ENCODE measurements at places on chromosomes 5 and 9.

DNA sequence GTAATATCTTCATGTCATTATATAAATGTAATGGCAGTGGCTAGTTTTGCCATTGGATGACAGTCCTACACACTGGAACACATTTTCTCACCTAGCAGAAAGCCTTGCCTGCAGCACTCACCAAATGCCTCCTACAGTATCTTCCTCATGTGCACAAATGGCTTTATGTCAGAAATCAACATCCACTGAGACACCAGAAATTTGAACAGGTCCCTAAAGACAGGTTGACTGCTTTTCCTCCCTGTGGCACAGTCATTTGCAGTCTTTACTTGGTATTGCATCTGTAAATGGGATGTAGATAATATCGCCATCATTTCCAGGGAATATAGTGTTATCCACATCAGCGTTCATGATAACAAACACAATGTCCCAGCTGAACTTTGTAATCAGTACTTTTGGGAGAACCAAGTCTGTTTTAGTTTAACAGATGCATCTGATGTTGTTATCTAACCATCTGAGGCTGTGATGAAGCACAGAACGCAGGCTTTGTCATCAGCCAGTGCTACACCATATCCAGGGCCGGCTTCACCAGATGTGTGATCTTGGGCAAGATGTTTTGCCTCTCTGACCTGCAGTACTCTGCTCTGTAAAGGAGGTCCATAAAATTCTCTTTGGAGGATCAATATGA is 83.9 kb upstream of the TAS2R1 start:
- no peak for DNase-seq

- DNase-seq = no peak
Observed at GRCh38 chr5:14110680-14111079, 32.5 kb upstream of the TRIO start.

DNA sequence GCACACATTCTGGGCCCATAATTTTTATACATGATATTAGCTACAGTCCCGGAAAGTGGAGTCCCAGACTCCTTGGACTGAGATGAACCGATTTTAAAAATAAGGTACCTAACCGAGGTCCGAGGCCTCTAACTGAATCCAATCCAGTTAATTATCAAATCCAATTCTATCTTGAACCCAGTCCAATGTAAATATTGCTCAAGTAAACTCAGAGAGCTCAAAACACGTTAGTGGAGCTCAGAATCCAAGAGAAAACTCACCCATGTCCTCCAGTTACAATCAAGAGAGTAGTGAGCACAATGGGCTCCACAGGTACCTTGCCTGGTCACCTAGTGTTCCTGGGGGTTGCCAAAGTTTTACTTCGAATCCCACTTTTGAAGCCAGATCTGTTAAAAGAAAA is 37.9 kb upstream of the DIRAS2 start:
- no peak for DNase-seq

DNA sequence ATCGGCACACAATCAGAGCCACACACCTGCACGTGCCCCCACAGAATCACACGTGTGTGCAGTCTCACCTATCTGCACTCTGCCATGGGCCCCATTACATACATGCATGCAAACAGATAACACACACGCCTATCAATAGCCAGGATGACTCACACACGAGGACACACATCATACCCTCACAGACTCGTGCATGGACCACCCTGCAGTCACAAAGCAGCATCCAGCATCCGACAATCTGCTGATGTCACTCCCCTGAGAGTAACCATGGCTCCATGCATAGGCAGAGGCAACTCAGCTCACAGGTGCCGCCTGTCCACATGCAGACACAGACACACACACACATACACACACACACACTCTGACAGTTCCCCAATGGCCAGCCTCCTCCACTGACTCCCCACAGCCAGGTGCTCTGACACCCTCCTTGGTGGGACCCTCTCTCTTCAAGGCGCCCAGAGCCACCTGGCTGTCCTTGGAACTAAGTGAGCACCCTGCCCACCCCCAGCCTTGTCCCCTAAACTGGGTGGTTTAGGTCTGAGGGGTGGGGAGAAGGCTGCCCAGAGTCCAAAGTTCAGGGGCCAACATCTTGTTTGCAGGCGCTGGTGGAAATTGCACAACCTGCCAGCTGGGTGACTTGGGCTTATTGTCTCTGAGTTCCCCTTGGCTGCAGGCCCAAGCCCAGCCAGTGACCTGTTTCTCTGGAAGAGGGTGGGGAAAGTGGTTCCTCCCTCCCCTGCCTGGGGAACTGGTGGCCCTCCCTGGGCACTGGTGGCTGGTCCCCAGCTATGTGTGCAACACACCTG is 34.6 kb upstream of the NEK6 start:
- no peak for DNase-seq

DNA sequence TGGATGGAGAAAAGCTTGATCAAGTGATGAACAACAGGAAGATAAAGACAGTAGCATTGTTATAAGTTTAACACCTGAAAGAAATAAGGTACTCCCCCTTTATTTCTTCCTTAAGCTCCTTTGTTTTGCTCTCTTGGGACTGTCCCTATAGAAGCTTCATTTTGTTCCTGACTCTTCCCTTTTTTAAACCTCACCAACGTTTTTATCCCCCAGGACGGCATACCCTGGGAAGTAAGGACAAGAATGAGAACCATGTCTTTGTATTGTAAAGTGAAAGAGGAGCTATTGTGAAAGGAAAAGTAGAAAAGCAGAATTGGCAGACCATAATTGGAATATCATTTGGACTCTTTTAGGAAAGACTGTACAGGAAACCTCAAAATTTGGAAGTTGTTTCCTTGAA is 1368.6 kb upstream of the C9orf72 start:
- no peak for DNase-seq

DNA sequence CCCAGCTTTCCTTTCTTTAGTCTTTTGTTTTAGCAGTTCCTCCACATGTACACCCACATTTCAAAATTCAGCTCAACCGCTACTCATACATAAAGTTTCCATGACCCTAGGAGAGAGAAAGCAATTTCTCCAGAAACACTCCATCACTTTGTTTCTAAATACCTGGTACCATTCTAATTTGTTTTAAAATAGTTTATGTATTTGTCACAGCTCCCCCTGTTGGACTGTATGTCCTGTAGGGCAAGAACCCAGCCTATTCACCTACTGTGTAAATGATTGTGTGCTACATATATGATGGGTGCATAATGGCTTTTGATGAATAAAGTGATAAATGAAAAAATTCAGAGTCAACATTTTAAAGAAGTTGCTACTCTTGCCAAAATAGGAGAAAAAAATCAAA is 139.1 kb downstream of the COX7C start:
- no peak for DNase-seq

GRCh38 chr9:129573977-129574376 is 46.9 kb downstream of the C9orf50 start:
- no peak for DNase-seq

- DNase-seq = no peak
Observed at GRCh38 chr9:27337833-27338526, 41.0 kb upstream of the EQTN start.

DNA sequence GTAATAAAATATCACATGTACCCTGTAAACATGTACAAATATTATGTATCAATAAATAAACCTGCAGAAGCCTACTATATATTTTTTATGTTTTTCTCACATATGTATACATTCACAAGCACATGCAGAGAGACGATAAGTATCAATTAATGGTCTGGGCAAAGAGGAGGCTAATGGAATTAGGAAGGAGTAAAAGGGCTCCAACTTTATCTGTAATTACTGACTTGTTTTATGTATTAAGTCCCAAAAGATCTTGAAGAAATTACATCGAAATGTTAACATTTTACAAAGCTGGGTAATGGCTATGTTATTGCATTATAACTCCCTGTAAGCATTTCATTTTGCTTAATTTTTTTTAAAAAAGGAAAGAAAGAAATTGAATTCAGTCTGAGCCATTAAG is 78.0 kb downstream of the LPAR1 start:
- DNase-seq = no peak

DNA sequence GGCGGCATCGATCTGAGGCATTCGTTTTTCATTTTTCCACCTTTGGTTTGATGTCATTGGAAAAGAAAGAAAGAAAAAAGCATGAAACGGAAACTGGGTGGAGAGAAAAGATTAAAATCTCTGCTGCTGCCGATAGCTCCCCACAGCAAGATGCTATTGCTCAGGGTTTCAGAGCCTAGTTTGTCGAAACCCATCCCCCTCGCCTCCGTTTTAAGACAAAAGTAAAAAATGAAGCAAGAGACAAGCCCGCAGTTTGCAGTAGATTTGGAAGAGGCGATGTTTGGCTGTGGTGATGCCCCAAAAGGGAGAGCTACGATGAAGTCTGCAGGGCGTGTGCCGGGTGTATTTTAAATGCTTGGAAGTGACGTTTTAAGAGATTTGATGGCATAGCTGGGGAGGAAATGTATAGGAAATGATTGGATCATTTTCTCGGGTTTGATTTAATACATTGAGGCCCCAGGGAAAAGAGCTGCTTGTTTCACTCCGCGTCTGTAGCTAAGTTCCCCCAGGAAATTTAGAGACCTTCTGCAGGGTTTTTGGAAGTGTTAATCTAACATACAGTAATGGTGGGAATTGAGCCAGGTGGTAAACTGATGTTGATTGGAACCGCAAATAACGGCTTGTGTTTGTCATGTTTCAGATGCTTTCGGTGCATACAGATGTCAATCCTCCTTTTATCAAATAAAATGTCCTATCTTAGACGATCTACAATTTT is 909 bp downstream of the NDFIP1 start:
- no peak for DNase-seq

DNA sequence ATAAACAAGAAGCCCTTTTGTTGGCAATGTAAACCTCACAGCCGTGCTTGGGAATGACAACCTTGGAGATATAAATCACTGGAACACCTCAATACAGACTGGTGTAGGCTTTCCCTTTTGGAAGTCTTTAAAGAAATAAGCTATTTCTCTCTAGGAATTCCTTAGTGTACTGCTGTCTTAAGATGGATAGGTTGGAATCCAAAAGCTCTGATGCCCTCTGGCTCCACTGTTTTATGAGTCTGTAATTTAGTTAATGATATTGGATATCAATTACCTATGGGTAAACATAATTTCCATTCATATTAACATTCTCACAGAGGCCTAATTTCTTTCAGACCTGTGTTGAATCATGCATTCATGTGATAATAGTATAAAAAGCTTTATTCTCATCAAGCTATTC is 435.9 kb upstream of the MPDZ start:
- no peak for DNase-seq

DNA sequence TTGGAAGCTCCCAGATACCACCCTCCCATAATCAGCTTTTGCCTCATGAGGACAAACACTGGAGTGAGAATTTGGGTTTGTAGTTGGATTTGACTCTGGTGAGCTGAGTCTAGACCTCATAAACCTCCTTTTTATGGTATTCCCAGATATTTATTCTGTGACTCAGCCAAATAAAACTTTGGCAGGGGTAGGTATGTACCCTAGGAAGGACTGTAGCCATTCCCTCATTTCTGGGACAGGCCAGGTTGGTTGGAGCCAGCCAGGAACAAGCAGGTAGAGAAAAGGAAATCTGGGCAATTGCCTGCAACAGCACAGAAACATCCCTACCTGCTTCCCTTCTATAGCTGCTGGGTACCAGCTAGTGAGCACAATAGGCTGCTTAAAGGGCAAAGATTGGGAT is 19.4 kb downstream of the ENHO start:
- no peak for DNase-seq

DNA sequence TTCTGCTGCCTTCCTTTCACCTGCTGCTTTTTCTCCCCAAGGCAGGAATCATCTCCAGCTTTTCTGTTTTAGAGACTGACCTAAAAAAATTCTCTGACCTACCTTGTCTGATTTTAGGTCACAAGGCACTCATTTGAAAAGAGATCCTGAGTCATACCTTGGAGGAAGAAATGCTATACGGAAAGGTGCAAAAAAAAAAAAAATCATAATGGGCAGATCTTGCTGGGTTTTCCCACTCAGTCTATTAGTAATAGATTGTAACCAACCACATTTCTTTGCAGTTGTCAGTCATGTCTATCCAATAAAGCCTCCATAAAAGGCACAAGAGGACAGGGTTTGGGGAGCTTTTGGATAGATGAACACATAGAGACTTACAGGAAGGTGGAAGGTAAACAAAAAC is 70.0 kb downstream of the MTREX start:
- no peak for DNase-seq

GRCh38 chr9:129580211-129580915 is 40.5 kb downstream of the C9orf50 start:
- no peak for DNase-seq

- no peak for DNase-seq
Observed at GRCh38 chr5:5381310-5381913, 41.1 kb upstream of the ICE1 start.

GRCh38 chr5:154494036-154494435 is 16.0 kb upstream of the HAND1 start:
- no peak for DNase-seq

GRCh38 chr5:107444300-107444699 is 226.4 kb downstream of the EFNA5 start:
- no peak for DNase-seq

- DNase-seq = no peak
Observed at GRCh38 chr9:116674210-116674980, 12.7 kb upstream of the TRIM32 start.

DNA sequence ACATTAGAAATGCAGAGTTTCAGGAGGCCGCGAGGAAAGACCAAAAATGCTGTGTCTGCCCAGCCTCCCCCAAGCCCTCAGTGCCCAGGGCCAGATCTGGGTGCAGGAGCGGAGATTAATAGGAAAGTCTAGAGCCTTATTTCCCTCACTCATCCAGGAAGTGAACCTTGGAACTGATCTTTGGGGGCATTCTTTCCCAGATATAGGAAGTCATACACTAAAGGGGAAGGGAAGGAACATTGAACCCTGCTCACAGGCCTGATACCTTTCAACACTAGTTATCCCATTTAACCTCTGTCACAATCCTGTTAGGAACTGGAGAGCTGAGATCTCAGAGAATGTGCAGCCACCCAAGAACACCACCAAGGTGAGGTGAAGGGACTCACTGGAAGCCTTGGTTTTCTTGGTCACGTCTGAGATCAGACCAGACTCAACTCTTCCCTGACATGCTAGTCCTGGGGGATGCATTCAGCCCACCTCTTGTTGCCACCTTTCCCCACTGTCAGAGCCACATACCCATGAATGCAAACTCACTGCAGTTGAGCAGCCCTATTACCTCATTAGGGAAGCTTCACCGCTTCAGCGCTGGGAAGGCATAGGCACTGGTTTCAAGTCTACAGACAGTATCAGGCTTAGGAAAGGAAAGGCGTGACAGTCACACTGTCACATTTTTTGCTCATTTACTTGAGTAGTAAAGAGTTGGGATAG is 95.0 kb downstream of the KIAA1958 start:
- DNase-seq = no peak

GRCh38 chr9:111161015-111161415 is 122.7 kb upstream of the LPAR1 start:
- DNase-seq = no peak

GRCh38 chr5:157745041-157745456 is 1.5 kb downstream of the LSM11 start:
- DNase-seq = no peak

Measured in activated T-helper 1 cell treated with Interleukin-2 at 50 U/mL for 16 hours (primary cell).